NCI-H2081 (cell line): ENCODE measurements at places on chromosomes 5 and 9.

DNA sequence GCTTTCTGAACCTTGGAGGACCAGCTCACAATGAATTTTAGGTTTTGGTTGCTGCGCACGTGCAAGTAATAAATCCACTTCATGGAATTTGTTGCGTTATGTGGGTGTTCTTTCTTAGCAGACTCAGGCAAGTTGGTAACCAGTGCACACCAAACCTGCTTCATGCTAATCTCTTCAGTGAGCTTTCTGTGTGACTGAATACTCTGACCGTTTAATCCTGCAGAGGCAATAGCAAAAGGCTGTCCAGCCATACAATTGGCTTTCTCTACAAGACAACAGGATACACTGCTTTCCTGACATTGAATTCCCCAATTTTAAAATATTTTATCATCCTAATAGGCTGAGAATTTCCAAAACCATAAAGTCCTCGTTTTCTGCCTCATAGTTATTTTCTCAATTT is 10.3 kb downstream of the UGT3A2 start:
- no peak for DNase-seq

DNA sequence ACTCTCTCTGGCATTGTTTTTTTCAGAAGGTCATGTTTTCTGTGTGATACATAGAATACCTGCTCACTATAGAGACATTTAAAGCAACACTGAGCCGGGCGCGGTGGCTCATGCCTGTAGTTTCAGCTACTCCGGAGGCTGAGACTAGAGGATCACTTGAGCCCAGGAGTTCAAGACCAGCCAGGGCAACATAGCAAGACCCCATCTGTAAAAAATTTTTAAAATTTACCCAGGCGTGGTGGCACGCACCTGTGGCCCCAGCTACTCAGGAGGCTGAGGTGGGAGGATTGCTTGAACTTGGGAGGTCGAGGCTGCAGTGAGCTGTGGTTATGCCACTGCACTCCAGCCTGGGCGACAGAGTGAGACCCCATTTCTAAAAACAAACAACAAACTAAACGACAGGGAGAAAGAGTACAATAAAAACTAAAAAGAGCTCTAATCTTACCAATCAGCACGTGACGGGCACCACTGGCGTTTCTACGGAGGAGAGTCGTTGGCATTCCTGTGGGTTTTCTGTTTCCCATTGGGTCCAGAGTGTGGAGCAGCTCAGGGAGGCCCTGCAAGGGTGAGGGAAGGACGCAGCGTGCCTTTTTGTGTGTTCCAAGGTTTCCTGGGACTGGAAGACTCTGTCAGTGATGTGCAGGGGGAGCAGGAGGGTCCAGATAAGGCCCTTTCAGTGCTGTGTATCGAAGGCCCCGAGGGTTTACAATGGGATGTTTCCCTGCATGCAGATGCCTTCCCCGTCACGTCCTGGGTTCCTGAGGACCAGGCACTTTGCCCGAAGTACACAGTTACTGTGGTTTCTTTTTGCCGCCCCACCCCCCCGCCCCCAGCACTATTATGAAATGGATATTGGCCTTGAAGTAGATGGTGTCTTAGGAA is 7.2 kb upstream of the RNU6ATAC start:
- no peak for DNase-seq

DNA sequence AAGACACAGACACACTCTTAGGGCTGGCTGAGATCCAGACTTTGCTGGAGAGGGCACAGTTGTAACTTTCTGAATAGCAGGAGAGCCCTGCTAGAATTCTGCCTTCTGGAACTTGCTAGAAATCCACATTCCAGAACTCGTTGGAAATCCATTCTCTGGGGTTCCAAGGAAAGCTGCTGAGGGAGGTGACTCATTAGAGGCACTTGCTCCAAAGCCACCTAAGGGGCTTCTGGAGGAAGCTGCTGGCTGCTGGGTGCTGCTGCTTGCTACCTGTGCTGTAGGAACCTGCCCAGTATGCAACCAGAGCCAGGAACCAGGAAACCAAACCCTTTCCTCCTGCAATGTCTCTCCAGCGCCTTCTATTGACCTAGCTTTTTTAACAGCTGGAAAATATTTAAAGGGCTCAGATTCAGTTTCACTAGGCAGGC is 4.1 kb upstream of the TLE4 start:
- DNase-seq = no peak

GRCh38 chr5:123249446-123249845 is 160.4 kb downstream of the PRDM6 start:
- no peak for DNase-seq

GRCh38 chr5:96483878-96484277 is 50.8 kb upstream of the PCSK1 start:
- DNase-seq = no peak

DNA sequence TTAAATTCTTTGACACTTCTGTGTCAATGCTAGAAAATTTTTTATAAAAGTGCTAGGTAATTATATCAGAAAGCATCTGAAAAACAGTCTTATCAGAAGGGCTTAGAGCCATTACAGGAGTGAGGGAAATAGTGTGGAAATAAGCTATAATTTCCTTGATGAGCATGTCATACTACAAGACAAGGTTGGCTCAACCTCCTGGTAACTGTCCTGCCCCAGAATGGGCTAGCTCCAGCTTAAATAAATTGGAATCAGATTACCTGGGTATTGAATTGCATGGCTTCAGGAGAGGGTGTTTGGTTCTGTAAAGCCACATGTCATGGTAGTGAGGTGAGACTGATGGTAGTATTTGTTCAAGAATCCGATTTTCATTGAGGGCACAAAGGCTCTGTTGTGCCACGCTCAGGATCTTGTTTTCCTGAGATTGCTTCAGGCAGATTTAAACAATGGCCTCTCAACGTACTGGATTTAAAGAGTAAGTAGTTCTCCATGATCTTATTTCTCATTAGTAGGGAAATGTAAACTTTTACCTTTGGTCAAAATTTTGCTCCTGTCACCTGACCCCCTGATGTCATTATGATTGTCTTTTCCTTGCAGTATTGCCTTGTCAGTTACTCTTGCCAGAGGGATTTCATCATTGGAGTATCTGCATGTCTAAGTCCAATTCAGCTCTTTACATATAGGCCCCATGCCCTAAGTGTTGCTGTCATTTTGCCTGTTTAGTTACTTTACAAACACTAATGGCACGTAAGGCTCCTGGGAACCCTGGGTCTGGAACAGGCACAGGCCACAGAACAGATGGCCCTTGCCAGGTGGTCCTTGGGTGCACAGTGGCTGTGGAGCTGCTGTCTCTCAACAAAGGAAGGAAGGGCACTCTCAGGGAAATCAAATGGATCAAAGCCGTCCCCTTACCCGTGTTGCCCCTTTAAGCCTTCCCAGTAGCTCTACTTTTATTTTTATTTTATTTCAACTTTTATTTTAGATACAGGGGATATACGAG is 21.3 kb downstream of the TRIO start:
- no peak for DNase-seq

GRCh38 chr5:120808606-120809005 is 344.5 kb downstream of the PRR16 start:
- no peak for DNase-seq

DNA sequence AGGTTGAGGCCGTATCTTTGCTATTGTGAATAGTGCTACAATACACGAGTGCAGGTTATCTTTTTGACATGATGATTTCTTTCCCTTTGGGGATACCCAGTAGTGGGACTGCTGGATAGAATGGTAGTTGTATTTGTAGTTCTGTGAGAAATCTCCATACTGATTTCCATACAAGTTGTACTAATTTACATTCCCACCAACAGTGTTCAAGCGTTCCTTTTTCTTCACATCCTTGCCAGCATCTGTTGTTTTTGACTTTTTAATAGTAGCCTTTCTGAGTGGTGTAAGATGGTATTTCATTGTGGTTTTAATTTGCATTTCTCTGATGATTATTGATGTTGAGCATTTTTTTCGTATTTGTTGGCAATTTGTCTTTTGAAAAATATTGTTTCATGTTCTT is 41.4 kb downstream of the CNOT6 start:
- DNase-seq = no peak

DNA sequence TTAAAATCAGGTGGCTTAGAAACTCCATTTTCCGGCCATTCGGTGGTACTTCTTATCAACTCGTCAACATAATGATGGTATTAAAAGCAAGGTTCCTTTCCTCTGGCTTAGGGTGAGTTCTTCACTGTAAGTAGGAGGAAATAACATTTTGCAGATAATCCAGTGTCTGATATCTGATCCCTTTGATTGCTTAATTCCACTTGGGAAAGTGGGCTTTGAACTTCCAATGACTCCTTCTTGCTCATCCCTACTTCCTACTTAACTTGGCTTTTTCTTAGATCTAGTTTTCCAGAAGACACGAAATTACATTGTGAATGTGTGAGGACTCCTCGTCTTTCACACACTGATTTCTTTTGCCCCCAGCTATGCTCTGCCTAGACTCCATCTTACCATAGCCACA is 31.5 kb downstream of the DDX31 start:
- no peak for DNase-seq

DNA sequence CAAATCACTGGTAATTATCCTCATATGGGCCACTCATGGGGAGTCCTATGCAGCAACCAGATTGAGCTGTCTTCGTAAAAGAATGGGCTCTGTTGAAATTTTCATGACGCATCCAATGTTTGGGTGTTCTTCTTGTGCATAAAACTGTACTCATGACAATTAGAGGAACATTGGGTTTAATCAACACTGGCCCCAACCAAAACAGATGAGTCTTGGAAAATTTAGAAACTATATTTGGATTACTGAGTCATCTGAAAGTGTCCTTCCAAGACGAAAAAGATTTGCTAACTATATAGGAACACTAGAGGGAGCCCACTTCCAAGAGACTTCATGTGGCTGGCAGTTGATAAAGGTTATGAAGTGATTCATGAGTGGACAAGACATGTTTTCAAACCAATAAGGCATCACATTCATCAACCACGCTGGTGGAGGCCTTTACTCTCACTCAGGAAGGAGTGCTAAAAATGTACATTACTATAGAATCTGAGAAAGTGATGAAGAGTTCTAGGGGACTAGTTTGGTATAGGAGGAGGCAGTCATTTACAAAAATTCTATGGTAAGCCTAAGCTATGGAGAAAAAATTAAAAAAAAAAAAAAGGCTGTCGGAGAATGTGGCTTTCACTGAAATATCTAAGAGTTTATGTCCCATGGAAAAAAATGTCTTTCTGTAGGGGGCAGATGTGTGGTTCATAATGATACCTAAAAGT is 313.5 kb downstream of the PRDM9 start:
- DNase-seq = peak; percentile 51

- no peak for DNase-seq
Observed at GRCh38 chr5:2619216-2619615, 132.3 kb downstream of the IRX2 start.

DNA sequence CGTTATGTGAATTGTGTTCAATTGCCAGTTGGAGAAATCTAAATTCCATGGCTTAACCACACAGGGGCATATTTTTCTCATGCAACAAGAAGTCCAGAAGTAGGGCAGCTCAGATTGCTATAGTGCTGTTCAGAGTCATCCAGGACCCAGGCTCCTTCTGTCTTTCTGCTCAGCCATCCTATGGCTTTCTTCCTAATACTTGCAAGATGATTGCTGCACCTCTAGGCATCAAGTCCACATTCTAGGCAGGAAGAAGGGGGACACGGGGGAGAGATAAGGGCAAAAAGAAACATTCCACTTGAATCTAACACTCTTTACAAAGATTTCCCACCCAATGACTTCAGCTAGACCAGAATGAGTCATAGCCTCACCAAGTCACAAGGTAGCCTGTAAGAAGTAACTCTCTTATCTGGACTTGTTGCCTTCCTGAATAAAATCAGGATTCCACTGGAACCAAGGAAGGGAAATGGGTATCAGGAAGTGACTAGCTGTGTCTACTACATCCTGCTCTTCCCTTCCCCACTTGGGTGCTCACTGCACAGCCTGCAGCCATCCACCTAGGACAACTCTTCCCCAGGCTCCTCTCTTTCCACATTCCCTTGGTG is 5.3 kb downstream of the ERAP2 start:
- no peak for DNase-seq

DNA sequence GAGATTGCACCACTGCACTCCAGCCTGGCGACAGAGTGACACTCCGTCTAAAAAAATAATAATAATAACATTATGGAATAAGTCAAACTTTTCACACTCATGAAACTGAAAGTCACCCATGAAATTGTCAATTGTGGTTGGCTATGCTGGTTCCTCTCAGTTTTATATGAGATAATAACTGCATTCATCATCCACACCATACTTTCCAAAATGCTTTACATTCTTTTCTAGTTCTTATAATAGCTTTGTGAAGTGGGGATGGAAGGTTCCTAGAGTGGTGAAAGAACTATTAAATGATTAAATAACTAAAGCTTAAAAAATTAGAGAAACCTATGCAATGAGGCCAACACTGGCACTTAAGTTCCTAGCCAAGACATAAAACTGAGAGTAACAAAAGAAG is 12.6 kb upstream of the ASPN start:
- DNase-seq = no peak

- DNase-seq = no peak
Observed at GRCh38 chr5:54206580-54207229, 103.7 kb downstream of the ARL15 start.

DNA sequence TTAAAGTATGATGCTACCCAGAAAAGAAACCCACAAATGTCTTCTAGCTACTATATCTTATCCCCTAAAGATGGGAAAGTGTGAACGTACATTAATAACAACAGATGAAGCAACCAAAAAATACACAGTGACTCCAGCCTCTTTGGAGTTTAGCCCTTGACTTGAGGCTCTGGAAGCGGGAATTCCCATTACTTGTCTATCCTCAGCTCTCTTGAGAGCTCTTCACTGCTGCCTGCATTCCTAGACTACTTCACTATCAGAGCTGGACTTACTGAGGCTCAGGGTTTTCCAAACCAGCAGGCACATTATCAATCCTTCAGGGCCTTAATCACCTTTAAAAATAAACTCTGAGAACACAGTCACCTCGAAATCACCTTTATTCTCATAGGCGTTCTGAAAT is 1.0 kb upstream of the NME5 start:
- DNase-seq = no peak

DNA sequence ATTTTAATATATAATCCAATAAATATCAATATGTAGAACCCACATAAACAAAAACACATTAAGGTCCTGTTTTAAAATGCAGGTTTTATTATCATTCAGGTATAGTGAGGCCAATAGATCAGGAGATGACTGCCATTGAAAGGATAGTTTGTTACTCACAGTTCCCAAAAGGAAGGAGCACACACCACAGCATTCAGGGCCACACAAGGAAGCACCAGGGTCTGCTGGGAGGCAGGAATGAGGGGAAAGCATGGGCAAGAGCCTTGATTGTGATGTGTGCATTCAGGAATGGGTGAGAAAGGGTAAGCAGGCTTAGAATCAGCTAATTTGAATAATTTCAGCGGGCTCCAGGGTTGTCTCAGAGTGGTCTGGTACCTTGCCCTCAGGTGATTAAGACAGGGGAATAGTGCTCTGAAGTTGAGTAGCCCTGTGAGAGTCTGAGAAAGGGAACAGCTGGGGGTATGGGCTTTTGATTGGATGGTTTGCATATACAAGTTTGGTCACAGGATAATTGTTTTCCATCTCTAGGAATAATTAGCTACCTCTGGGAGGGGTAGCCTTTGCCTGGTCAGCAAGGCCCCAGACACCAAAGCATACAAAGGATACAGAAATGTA is 19.8 kb upstream of the OTULIN start:
- no peak for DNase-seq

- DNase-seq = no peak
Observed at GRCh38 chr5:93273176-93273575, 307.8 kb downstream of the NR2F1-AS1 start.
